Stimulated activated CD4-positive, alpha-beta T cell treated with anti-CD3 and anti-CD28 coated beads, Interleukin-4, amount 100 ng/mL, for 24 hours (primary cell): ENCODE measurements at places on chromosomes 5 and 9.

GRCh38 chr5:81207009-81207408 lies 26.1 kb upstream of the CKMT2 start:
- no peak for DNase-seq

DNA sequence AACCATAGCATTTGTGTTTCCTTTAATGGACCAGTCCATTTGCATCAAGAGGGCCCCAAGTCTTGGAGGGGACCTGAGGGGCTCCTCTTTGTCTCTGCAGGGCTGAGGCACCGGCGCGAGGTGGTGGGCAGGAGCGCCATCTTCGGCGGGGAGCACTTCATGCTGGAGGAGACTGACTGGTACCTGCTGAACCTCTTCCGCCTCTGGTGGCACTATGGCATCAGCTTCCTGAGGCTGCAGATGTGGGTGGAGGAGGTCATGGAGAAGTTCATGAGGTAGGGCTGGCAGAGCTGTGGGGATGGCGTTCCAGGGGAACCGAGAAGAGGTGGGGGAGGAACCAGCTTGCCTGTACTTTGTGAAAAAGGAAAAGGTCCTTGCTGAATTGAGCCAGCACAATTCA lies 6.1 kb downstream of the PCYOX1L start:
- no peak for DNase-seq

GRCh38 chr5:77356740-77357139 lies 135.4 kb downstream of the WDR41 start:
- peak; percentile 39 for DNase-seq

- no peak for DNase-seq
These were observed 376.0 kb downstream of the LRRC70 start for GRCh38 chr5:62954578-62954977.

- DNase-seq = no peak
These were observed 524.4 kb downstream of the CAAP1 start for GRCh38 chr9:26368241-26368640.

DNA sequence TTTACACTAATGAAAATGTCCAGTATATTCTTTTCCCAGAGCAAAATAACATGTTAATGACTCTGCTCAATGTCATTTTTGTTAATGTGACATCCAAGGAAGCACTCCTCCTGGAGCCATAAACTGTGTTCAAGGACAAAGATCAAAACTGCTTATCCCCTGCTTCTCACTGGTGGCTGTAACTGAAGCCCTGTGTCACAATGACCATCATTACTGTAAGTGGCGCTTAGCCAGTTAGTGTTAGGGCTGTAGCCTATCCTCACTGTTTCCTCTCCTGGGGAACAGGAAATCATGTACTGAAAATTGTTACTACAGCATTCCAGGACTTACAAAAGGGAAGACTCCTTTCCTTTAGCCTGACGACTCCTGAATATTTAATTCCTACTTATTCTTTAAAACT lies 71.7 kb upstream of the COX7C start:
- no peak for DNase-seq

DNA sequence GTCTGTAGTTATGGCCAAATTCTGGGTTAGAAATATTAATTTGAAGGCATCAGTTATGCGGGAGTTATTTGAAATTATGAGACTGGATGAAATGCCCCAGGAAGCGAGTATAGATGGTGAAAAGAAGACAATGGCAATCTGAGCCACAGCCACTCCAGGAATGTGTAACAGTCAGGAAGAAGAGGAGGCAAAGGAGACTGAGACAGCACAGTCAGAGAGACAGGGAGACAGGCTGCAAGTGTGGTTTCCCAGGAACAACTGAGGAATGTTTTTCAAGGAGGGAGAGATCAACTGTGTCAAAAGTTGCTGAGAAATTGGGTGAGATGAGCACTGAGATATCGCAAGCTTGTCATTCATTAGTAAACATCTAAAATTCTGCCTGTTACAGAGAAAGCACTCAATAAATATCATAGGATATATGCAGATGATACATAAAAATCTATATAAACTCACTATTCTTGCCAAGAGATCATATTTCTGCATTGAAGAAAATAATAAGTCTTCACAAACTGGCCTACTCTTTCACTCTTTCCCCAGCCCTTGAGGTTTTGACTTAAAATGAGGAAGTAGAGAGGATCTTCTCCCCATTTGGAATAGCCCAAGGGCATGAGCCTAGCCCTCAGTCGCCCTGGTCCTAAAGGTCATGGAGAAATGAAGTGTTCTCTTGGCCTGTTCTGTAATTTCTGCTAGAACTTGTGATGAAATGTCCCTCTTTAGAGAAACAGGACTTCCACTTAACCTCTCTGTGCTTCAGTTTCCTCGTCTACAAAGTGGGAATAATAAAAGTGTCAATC lies 48.5 kb upstream of the RLN1 start:
- DNase-seq = no peak

GRCh38 chr9:123003466-123003865 lies 30.0 kb upstream of the GPR21 start:
- DNase-seq = no peak

GRCh38 chr9:78682216-78682615 lies 385.3 kb downstream of the PSAT1 start:
- no peak for DNase-seq

DNA sequence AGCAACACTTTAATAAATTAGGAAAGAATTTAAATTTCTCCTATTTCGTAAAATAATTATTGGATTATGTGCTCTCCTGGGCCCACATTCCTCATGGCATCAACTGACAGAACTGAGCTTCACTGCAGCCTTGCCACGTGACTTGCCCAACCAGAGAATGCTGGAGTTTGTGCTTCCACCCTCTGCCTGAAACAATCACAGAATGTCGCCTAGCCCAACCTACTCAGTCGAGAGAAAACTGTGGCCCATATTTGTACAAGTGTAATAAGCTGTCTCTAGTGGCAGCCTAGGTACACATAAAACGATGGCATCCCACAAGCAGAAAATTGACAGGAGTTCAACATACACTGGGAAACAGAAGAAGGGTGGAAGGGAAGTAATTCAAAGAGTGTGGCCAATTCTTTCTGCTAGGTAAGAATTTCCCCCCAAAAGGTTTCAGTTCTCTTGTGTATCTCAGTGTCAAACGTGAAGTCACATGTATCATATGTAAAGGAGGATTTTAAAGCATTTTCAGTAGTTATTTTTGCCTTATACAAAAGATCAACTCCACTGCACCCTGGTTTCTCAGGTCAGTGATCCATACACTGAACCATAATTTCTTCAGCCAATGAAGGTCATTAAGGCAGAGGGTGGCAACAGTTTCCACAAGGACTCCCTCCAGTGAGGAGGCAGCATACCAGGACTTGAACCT lies 41.7 kb downstream of the ZNF608 start:
- no peak for DNase-seq

DNA sequence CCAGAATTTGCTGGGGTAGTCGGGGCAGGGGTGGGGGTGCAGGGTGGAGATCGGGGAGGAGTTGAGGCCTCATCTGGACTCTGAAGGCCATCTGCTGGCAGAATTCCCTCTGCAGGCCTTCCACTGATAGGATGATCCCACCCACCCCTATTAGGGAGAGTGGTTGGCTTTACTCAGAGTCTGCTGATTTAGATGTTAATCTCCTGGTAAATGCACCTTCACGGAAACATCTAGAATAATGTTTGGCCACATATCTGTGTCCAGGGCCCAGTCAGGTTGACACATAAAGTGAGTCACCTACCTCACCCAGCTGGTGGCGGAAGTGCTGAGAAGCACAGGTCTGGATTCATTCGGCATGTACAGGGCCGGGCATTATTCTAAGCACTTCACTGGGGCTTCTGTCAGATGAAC lies 50.0 kb downstream of the DAPK1 start:
- DNase-seq = no peak

- no peak for DNase-seq
These were observed 18.0 kb downstream of the FAM174A start for GRCh38 chr5:100553209-100553608.

- DNase-seq = no peak
These were observed 28.4 kb upstream of the GPR150 start for GRCh38 chr5:95591490-95591901.
